Suprapubic skin (tissue), 4 donors: ENCODE measurements at places on chromosomes 3 and 15. TPM values are rescaled to one million over a fixed set of nuclear protein-coding genes. Genes with fewer than 3 reads are reported as not detected.

- H3K27me3 ChIP-seq = no peaks in the 10 kb centered on the region
- no peak overlapping the region for H3K4me3 ChIP-seq
- no peak for DNase-seq
- peaks cover 28% of the 10 kb centered on the region for H3K4me1 ChIP-seq
- H3K36me3 ChIP-seq = no peaks in the 10 kb centered on the region
- H3K27ac ChIP-seq = no peak overlapping the region
Observed at GRCh38 chr3:177481329-177481728, 284.0 kb upstream of the TBL1XR1 start.

GRCh38 chr3:142618917-142619461 is 22.8 kb downstream of the PLS1 start:
- H3K27ac ChIP-seq = no peak overlapping the region
- no peak for DNase-seq
- no peaks in the 10 kb centered on the region for H3K36me3 ChIP-seq
- H3K4me1 ChIP-seq = no peaks in the 10 kb centered on the region
- no peaks in the 10 kb centered on the region for H3K27me3 ChIP-seq

- no peak overlapping the region for H3K27ac ChIP-seq
- no peak for DNase-seq
- H3K27me3 ChIP-seq = no peaks in the 10 kb centered on the region
- no peak overlapping the region for H3K4me3 ChIP-seq
- peaks cover 44% of the 10 kb centered on the region for H3K36me3 ChIP-seq
- no peaks in the 10 kb centered on the region for H3K4me1 ChIP-seq
Observed at GRCh38 chr3:47065681-47066080, 86.2 kb downstream of the NBEAL2 start.

The UCN2 gene
- total RNA-seq = 23.7 TPM
